ENCODE measurements at places on chromosomes 5 and 9.

- peak; percentile 75 for ATAC-seq
Observed at GRCh38 chr9:124480621-124480981, 26.6 kb downstream of the NR5A1 start.

DNA sequence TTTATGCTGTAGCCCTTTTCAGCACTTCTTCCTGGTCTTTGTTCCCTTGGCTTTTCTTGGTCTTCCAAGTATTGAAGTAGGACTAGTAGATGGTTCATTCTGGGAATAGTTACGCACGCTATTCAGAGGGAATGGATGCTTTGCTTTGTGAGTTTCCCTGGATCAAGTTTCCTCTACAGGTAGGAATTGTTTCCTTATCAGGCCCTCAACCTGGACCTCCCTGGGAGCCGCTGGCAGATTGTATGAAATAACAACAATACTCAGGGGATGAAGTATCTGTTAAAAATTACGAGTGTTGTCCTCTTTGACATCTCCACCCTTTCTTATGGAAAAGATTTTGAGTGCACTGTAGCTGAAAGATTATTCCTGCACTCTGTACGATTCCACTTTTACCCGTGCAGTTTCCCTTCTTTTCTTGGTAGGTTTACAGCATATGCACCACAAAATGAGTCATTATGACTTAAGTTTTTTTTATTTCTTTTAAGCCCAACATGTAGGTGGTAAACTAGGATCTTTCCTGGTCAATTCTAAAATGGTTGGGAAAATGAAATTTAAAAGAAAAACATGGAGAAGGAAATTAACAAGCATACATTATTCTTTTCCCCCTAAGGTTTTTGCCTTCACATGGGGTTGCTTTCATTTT, 57.9 kb downstream of the ARHGAP26 start:
- ATAC-seq, result no peak

DNA sequence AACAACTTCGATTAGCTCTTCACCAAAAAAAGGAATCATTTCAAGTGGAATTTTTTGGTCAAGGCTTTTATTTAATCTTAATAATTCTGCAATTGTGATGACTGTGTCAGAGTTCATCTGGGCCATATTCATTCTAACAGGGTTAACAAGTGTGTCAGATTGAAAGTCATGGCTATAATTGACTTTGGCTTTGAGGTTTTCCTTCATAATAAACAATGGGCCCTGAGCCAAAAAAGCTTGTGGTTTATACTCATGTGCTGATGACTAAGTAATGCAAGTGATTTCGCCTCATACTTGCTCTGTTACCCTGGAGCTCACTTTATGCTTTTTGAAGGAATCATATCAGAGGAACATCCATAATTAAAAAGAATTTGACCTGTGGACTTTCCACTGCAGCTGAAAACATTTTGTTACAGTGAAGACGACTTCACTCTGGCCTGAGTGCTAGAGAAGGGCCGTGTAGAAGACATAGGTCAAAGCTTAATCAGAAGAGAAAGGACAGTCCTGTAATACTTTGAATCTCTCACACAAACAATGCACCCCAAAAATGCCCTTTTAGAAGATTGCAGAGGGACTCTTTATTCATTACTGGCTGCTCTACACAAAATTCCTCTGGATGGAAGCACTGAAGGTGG, 101.7 kb downstream of the GDNF start:
- peak; percentile 86 for ATAC-seq

- ATAC-seq, result no peak
Observed at GRCh38 chr5:83029-83428, 8.9 kb upstream of the PLEKHG4B start.

DNA sequence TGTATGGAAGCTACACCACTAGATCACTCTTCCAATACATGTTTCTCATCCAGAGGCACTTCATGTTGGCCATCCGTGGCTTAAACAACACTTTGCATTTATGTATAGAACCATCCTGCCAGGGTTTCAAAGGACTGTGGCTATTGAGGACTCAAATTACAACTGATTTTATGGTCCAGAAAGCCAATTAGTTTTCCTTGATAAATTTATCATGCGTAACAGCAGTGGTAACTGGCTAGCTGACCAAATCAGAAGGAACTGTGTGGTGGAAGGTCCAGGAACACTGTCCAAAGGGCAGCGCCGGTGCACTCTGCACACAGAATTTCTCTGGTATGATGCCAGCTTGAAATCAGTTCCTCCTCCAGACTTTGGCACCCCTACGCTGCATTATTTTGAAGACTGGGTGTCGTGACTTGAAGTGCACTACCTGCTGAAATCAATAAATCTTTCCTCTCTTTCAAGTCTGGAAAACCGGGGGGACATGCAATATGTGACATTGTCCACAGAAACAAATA, 69.3 kb upstream of the TMEM252 start:
- ATAC-seq, result no peak

DNA sequence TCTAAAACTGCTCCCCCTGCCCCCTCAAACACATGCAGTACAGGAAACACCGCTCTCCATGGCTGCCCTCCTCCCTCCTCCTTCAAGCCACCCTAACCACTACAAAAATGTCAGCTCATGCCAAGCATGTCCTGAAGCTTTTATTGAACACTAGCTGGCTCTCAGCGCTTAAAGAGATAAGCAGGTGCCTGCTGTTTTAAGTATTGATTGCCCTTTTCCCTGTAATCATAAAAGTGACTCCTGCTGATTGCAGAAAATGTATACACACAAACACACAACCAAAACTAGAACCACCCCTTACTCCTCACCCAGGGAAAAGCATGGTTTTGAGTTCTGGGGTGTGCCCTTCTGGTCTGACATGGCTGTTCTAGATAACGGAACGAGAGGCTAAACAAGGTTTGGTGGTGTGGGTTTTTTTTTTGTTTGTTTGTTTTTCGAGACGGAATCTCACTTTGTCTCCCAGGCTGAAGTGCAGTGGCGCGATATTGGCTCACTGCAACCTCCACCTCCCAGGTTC, 3.7 kb upstream of the UCK1 start:
- no peak for ATAC-seq

DNA sequence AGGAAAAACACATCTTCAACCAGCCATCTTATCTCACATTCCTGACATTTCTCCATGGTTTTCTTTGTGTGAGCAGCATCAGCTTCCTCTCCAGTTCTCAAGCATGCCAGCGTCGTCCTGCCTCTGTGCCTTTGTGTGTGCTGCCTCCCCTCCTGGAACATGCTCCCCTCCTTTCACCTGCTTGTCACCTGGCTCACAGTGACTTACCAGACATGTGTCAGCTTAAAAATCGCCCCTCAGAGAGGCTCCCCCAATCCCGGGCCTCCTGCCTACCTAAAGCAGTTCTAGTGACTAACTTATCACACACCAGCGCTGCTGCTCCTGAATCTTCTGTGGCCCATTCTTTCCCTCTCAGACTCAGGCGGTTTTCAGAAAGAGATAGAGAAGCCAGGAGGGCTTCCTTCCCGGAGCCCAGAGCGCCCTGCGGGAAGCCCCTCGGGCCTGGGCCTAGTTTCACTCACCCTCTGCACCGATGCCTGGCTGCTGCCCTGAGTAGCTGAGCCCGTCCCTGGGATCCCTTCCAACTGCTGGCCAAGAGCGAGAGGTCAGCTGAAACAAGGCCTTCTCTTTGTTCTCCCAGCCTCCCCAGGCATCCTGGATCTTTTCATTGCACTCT, 51.1 kb upstream of the MVB12B start:
- ATAC-seq, result no peak

GRCh38 chr9:131274674-131275331, 1.5 kb downstream of the FAM78A start:
- ATAC-seq, result no peak

DNA sequence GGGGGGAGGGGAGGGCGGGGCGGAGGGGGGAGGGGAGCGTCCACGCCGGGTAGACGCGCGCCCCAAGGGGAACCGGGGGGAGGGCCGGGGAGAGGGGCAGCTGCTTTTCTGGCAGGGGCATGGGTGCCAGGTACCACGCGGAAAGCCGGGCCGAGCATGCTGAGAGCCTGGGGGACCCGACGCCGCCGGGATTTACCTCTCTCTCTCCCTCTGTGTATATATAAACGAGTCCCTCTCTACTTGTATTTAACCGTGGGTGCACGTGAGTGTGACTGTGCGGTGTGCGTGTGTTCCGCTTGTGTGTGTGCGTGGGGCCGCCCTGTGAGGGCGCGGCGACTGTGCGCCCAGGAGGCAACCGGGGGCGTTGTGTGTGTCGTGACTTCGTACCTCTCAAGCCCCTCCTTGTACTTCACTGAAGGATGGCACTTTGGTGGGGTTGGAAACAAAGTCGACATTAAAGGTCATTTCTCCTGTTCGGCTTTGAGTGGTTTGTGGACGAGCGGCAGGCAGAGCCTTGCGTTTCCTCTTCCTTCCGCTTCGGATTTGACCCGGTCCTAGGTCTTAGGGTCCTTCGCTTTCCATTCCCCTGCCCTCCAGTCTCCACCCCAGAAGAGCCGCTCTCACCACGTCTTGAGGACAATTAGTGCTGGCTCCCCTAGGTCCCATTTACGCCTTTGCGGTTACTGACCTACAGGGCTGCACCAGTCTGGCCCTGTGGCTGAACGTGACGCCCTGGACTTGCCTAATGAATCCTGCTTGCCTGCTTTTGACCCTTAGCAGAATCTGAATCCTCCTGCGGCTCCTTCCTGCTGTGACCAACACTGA, 36.2 kb upstream of the TTC1 start:
- no peak for ATAC-seq

GRCh38 chr5:23405316-23406068, 101.9 kb upstream of the PRDM9 start:
- ATAC-seq, result no peak

GRCh38 chr9:127983847-127984289, 3.1 kb upstream of the EEIG1 start:
- no peak for ATAC-seq

- peak; percentile 4 for ATAC-seq
Observed at GRCh38 chr5:38925154-38925925, 79.5 kb downstream of the OSMR start.

Data from motor neuron (in vitro differentiated cells).